ENCODE measurements at places on chromosomes 1 and 21. TPM values are rescaled to one million over a fixed set of nuclear protein-coding genes. Genes with fewer than 3 reads are reported as not detected.

Gene KLHL17
- total RNA-seq = 9.7 TPM

Gene S100A1
- 17.9 TPM for total RNA-seq

Gene ZNF683
- not detected for total RNA-seq

Gene CELA2B
- total RNA-seq = not detected

Gene RCOR3
- total RNA-seq = 24.9 TPM

DNA sequence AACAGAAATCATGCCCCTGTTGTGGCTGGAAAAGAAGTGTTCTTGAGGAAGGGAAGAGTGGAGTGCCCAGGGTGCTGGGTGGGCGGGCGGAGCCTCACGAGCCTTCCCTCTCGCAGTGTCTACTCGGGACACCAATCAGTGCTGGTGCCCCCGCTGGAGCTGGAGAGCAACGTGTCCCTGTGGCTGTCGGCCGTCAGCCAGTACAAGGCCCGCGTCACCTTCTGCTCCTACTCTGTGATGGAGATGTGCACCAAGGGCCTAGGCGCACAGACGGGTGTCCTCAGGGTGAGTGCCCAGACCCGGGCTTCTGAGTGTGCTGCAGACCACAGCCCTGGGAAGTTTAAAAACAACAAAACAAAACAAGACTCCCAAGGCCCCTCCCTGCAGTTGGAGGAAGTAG is 47.4 kb downstream of the S100B start:
- H3K4me1 ChIP-seq = no peaks in the 10 kb centered on the region
- peak; percentile 73 for DNase-seq
- no peak overlapping the region for H3K4me3 ChIP-seq
- H3K27me3 ChIP-seq = no peaks in the 10 kb centered on the region
- peaks cover 85% of the 10 kb centered on the region for H3K36me3 ChIP-seq

- DNase-seq = no peak
- H3K4me1 ChIP-seq = peaks cover 8% of the 10 kb centered on the region
- no peak overlapping the region for H3K4me3 ChIP-seq
- H3K27ac ChIP-seq = no peak overlapping the region
- H3K36me3 ChIP-seq = no peaks in the 10 kb centered on the region
Observed at GRCh38 chr1:108643492-108644335, 17.2 kb downstream of the HENMT1 start.

GRCh38 chr1:42873670-42874069 is 27.3 kb downstream of the ZNF691 start:
- H3K36me3 ChIP-seq = no peaks in the 10 kb centered on the region
- no peak overlapping the region for H3K27ac ChIP-seq
- no peak overlapping the region for H3K4me3 ChIP-seq
- peaks cover 3% of the 10 kb centered on the region for H3K27me3 ChIP-seq
- no peaks in the 10 kb centered on the region for H3K4me1 ChIP-seq

DNA sequence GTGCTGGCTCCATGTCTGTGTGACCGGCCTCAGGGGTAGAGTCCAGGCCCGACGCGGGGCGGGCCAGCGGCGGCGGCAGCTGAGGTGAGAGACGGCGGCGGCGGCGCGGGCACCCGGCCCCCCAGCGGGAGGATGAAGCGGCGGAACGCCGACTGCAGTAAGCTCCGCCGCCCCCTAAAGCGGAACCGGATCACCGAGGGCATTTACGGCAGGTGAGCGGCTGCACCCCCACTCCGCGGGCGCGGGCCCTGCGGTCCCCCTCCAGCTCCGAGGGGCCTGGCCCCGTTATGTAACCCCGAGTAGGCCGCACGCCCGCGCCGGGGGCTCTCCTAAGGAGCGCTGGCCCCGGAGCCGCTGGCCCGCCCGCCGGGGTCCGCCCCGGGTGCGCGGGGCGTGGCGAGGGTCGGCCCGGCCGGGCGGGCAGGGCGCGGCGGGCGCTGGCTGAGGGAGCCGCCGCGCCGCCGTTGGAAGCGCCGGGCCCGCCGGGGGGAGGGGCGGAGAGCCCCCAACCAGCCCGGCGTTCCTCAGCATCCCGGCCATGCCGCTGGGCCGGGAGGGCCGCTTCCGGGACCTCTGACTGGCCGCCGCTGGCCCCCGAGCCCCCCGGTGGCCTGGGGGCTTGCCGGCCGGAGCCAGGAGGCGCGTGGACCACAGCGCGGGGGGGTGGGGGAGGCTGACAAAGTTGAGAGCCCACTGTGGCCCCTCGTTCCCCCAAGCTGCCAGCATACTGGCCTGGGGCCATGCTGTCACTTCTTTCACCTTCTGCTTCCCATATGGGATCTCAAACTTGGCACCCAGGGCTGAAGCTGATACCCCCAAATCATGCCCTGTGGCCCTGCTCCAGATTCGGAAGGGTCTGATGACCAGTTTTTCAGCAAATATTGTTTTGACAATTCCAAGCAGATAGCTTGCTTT is 527 bp downstream of the MACO1 start:
- no peaks in the 10 kb centered on the region for H3K36me3 ChIP-seq
- peaks cover 50% of the 10 kb centered on the region for H3K4me1 ChIP-seq
- peak overlapping the region; percentile 89 for H3K27ac ChIP-seq
- DNase-seq = no peak
- H3K4me3 ChIP-seq = peak overlapping the region; percentile 88

DNA sequence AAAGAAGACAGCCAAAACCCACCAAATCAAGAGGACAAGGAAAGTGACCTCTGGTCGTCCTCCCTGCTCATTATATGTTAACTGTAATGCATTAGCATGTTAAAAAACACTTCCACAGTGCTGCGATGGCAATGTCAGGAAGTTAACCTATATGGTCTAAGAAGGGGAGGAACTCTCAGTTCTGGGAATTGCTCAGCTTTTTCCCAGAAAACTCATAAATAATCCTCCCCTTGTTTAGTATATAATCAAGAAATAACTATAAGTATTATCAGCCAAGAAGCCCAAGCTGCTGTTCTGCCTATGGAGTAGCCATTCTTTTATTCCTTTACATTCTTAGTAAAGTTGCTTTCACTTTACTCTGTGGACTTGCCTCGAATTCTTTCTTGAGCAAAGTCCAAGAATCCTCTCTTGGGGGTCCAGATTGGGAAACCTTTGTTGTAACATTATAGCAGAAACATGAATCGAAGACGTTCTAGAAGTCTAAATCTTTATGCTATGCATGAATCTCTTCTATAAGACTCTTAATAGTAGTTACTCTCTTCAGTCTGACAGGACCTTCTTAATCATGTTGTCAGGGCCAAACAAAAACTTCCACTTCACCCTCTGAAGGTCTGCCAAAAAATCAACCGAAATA is 110.0 kb upstream of the VANGL1 start:
- no peaks in the 10 kb centered on the region for H3K27me3 ChIP-seq
- no peaks in the 10 kb centered on the region for H3K4me1 ChIP-seq
- no peak overlapping the region for H3K4me3 ChIP-seq
- H3K27ac ChIP-seq = no peak overlapping the region

GRCh38 chr1:210250998-210251679 is 18.5 kb downstream of the SERTAD4 start:
- no peak for DNase-seq
- peaks cover 26% of the 10 kb centered on the region for H3K4me1 ChIP-seq
- peak overlapping the region; percentile 49 for H3K4me3 ChIP-seq
- peaks cover 4% of the 10 kb centered on the region for H3K27me3 ChIP-seq

DNA sequence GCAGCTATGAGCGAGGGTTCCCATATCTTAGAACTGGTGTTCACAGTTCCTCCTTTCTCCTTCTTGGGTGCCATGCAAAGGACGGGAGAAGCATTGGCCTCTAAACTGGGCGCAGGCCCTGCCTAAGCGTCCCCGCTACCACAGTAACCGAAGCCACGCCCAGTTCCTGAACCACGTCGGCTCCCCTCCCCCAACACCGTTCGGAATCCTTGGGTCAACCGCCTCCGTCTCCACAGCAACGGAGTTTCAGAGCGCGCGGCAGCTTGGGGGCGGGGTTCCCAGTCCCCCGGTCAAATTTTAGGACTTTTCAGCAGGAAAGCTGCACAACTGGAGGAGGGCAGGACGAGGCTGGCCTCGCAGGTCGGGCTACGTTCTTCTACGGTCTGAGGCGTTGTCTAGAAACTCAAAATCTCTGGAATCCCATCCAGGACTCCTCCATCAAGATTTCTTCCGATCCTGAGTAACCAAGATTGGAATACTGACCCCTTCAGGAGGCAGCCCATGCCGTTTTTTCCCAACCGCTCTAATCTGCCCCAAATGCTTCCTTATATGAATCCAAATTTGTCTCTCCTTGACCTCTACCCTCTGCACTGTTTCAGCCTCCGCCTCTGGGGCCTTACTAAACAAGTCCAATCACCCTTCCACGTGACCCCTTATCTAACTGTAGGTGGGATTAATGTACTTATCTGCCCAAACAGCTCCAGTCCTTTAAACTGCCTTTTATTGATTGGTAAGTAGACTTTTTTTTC is at the start of gene SPAG17:
TSS of gene SPAG17 (minus strand) at position 145 of the 749 bp plus-strand sequence. CDS start at position 74, 71 bp downstream.
- peaks cover 11% of the 10 kb centered on the region for H3K4me1 ChIP-seq
- no peaks in the 10 kb centered on the region for H3K27me3 ChIP-seq
- H3K27ac ChIP-seq = no peak within 1 kb of the TSS
- DNase-seq = peak; percentile 68
- H3K4me3 ChIP-seq = peak within 1 kb of the TSS; percentile 50
- no peaks in the 10 kb centered on the region for H3K36me3 ChIP-seq

GRCh38 chr1:77906019-77906545 is 17.7 kb downstream of the NEXN start:
- no peaks in the 10 kb centered on the region for H3K36me3 ChIP-seq
- H3K27me3 ChIP-seq = no peaks in the 10 kb centered on the region
- no peak for DNase-seq
- no peak overlapping the region for H3K4me3 ChIP-seq
- H3K4me1 ChIP-seq = no peaks in the 10 kb centered on the region

DNA sequence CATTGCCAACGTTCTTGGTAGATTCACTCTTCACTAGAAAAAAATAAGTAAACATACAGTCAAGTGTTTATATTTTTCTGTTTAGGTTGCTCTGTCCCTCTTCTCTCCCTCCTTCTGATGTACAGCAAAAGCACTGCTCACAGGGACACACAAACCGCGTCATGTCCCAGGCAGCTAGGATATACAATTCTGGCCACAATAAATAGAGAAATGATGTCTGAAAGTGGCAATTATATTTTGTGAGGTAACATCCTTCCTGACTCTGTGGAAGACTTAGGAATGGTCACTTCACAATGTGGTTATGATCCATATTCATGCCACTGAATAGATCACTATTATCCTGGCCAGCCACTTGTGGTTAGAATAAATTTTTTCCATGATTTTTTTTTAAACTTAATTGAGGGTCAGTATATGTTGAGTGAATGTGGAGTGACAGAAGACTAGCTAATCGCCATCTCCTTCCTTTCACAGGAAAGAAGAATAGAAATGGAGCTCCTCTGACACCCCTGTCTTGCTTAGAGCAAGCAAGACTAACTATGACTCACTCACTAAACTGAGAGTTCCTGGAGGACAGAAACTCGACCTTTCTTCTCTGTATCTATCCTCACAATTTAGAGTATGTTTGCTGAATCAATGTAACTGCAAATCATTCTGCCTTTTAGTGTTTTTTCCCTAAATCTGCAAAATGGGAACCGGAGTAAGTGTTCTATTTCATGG is 54.0 kb downstream of the ZNHIT6 start:
- H3K4me1 ChIP-seq = no peaks in the 10 kb centered on the region
- peaks cover 27% of the 10 kb centered on the region for H3K36me3 ChIP-seq
- no peak overlapping the region for H3K4me3 ChIP-seq
- H3K27ac ChIP-seq = no peak overlapping the region
- DNase-seq = no peak

GRCh38 chr1:116738673-116739370 is 15.4 kb upstream of the CD2 start:
- H3K27me3 ChIP-seq = no peaks in the 10 kb centered on the region
- peak; percentile 41 for DNase-seq
- peaks cover 11% of the 10 kb centered on the region for H3K4me1 ChIP-seq
- no peak overlapping the region for H3K4me3 ChIP-seq

- no peaks in the 10 kb centered on the region for H3K27me3 ChIP-seq
- peak overlapping the region; percentile 91 for H3K4me3 ChIP-seq
- H3K27ac ChIP-seq = peak overlapping the region; percentile 89
- H3K36me3 ChIP-seq = peaks cover 23% of the 10 kb centered on the region
Observed at GRCh38 chr1:39575191-39576015, 1.2 kb downstream of the PABPC4 start.

DNA sequence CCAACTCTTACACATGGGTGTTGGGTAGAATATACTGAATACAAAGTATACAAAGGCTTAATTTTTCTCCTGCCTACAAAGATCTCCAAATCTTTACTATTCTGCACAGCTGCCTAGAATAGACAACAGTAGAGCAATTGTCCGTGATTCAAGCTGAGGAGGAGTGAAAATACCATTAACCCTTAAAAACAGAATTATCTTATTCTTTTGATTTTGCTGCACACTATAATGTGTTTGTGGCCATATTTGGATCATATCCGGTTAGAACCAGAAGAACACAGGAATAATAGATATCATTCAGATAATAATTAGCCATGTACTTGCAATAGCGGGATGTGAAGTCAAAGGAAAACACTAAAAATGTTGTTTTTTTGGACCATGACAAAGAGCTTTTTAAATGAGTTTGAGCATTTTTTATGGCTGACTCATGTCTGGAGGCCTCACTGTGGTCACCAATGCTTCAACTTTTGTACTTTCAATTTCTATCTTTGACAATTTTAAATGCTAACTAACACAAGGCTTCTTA is 197.6 kb upstream of the FOXD3 start:
- H3K27me3 ChIP-seq = no peaks in the 10 kb centered on the region
- no peak for DNase-seq
- H3K36me3 ChIP-seq = no peaks in the 10 kb centered on the region
- H3K27ac ChIP-seq = no peak overlapping the region
- H3K4me3 ChIP-seq = no peak overlapping the region

- H3K4me1 ChIP-seq = peaks cover 14% of the 10 kb centered on the region
- no peaks in the 10 kb centered on the region for H3K36me3 ChIP-seq
- H3K4me3 ChIP-seq = peak overlapping the region; percentile 42
- DNase-seq = no peak
Observed at GRCh38 chr1:200873671-200874397, 1.1 kb downstream of the GPR25 start.

DNA sequence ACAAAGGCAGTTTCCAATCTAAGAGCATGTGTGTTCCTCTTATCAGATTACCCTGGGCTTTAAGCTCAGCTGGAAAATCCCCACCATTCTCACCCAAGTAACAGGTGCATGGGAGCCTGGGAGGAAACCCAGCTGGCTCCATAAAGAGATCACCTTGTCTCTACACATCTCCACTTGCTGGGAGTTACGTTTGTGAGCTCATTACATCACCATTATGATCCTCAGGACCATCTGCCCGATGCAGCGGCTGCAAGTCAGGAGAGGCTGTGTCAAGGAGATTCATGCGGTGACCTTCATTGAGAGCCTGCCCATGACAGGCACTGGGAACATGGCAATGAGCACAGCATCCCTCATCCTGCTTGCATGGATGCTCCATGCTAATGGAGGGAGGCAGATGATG is 618.0 kb downstream of the NPHP4 start:
- no peaks in the 10 kb centered on the region for H3K36me3 ChIP-seq
- no peak overlapping the region for H3K27ac ChIP-seq
- peaks cover 8% of the 10 kb centered on the region for H3K4me1 ChIP-seq

All from suprapubic skin (tissue), 4 donors.